Right ventricle myocardium superior (tissue), 1 donor: ENCODE measurements at places on chromosomes 12 and 14. TPM values are rescaled to one million over a fixed set of nuclear protein-coding genes. Genes with fewer than 3 reads are reported as not detected.
A peak's percentile ranks its signal among the peaks of the same experiment; 100 is the strongest.

Gene CD69
- 0.40 TPM for total RNA-seq

Gene KRT84
- not detected for total RNA-seq

Gene CCDC177
- total RNA-seq: not detected

Gene BATF
- 0.62 TPM for total RNA-seq

Gene RNF10
- 242 TPM for total RNA-seq

Gene CYP27B1
- not detected for total RNA-seq

GRCh38 chr12:63869656-63870055, 25.2 kb downstream of the SRGAP1 start:
- DNase-seq: no peak

DNA sequence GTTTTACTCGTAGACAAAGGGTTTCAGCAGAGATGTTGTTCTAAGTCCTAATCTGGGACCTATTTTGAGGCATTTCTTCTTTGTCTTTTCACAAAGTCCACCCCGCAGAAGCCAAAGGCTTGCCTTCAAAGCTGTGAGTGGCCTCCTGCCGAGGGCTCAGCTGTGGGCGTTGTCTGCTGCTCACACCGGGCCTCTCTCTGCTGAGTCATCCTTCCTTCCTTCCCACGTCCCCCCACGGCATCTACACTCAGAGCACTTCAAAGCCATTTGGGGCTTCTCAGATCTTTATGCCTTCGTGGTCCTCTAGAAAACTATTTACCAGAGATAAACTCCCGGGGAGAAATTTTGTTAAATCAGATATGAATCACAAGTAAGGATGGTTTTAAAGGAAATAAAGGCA, 115.9 kb upstream of the TMPO start:
- DNase-seq: no peak

- DNase-seq: no peak
Measured at GRCh38 chr12:124780752-124781685, 82.6 kb downstream of the SCARB1 start.

DNA sequence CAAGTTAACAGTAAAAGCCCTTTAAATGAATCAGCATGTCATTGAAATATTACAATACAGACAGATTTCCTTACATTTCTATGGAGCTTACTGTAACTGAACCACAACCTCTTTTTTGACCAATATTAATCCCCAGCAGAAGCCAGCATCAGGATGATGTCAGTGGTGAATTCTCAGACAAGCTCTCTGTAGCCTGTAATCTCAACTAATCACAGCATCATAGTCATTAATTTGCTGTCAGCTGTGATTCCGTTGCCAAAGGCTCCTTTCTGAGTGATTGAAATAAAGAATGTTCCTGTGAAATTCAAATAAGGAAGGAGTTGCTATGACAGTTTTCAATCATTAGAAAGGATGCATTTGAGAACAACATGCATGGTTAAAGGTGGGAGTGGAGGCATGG, 323.1 kb downstream of the PDZRN4 start:
- DNase-seq: no peak

DNA sequence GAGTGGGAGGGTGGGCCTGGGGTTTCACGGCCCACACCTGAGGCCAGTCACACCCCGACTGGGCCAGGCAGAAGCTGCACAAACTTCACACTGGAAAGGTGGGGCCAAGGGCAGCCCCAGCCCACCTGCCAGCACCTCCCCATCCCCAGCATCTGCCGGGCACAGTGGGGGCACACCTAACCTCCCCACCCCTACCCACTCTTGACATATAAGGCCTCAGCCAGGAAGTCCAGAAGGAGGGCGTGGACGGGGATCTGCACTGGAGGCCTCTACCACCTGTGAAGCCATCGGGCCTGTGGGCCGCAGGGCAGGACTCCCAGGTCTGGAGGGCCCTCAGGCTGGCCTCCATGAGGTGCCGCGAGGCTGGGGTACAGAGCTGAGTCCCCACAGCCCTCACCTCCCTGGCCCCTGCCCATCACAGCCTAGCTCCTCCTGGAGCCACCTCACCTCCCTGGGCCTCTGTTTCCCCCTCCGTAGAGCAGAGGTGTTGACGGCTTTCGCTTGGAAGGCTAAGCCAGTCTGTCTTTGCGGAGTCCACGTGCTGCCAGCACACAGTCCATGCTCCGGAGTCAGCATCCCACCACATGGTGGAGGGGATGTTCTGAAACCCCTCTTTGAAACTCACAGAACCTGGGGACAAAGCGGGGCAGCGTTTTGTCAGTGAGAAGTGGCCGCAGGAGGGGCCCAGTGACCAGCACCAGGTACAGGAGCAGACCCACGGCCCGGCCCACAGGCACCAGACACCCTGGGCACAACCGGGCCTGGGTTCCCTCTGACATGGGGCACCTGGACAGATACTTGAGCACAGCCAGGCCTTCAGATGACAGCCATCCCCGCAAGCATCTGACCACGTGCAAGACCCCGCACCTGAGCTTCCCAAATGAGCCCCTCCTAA, 38.2 kb upstream of the INF2 start:
- DNase-seq: peak; percentile 34
